ENCODE measurements at places on chromosomes 1 and 21.

DNA sequence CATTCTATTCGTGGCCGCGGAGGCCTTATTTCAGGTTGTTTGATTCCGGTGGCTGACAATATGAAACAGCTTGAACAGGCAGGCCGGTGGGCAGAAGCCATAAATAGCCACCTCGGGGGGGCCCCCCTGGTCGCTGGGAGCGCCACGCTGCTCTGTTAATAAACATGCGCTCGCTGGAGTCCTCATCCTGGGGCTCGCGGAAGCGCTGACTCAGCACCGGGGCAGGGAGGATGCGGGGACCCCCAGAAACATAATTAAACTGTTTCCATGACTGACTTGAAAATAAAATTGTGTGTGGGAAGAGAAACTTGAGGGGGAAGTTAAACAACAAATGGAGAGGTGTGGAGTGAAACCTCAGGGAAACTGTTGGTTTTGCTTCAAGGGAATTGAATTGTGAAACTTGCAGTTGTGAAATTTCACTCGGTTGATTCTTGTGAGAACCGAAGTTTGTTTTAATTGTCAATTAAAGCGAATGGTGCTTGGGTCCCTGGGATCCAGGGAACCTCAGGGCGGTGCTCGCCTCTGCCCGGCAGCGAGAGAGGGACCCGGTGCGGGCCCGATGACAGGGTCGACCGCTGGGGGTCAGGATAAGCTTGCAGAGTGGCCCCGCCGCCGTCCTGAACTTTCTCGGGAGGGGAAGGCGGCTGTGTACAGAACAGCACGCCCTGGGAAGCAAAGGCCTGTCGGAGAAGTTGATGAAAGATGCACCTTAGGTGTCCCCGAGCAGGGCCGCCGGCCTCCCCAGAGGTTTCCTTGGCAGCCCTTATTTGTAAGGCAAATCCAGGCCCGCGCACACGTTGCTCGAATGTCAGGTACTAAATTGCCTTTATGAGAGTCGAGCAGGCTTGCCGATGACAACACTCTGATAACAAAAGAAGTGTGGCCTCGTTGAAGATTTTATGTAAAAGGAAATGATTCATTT, 176.9 kb upstream of the LMO4 start:
- no peak for DNase-seq

DNA sequence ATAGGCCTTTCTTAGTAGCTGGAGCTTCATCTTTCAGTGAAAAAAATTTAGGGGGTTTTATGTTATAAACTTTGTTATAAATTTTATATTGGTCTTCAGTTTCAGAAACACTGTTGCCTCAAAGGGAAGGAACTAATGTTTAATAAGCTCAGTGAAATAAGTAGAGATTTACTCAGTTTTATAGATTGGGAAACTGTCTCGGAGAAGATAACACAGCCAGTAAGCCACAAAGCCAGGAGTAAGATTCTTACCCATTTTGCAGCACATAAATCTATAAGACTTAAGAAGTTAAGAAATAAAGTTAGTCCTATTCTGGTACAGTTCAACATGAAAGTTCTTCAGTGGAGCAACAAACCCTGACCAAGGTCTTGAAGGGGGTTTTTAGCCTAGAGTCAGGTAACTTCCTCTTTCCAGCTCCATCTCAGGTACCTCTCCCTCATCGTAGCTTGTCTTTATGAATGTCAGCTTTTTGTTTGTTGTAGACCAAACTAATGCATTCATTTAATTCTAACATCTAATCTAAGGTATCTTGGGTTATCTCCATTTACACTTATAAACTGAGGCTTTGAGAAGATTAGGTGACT, 3.3 kb downstream of the KPNA6 start:
- DNase-seq, result no peak

DNA sequence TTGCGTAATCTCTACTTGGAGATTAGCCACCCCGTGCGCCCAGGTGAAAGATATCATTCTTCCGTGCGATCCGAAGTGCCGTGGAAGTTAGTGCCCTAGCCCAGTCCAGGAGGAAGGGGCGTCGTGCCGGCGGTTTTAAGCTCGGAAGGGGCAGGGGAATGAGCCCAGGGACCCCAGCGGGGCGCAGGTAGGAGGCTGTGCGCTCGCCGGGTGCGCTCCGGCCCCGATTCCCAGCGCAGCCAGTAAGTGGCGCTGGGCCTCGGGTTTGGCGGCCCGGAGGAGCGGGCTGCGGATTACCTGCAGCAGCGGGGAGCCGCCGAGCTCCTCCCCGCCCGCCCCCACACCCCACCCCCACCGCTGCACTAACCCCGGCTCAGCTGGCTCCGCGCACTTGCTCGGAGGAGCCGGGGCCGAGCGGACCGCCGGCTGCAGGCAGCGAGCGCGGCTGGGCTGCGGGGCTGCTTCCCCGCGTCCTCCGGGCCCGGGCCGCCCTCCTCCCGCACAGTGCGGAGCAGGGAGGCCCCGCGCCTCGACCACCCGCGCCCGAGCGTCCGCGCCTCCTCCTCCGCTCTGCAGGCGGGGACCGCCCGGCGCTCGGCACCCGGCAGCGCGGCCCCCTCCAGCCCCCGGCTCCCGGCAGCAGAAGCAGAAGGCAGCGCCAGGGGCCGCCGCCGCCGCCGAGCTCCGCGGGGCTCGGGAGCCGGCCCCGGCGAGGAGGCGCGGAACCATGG, at the start of gene RYR2:
Gene RYR2 (plus strand): TSS at position 390 of the 731 bp plus-strand sequence. CDS start 338 bp downstream, at position 728.
- DNase-seq, result no peak

DNA sequence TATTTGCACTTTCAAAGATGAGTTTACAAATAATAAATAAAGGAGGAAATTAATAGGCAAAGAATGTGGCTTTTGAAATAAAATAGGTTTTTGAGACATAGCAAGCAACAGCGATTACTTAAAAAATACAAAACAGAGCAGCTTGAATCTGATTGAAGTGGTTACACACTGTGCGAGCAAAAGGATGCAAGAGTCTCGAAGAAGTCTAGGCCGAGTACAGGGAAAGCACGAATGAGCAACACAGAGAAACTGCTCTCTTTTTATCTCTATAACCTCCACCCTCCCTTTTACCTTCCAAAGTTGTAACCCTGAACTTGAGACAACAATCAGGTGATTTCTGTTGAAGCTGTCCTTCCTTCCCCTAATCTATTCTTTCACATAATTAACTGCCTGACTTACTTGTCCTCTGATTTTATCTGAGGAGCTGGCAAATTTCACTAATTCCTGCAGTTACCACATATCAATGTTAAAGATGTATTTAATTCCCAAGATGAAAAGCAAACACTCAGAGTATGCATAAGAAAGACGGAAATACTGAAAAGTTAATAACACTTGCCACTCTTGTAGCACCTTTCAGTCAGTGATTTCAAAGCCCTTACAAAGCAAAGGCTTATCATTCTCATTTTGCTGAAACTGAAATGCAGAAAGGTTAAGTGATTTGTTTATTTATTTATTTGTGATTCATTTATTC, 1030.1 kb downstream of the ADGRL2 start:
- DNase-seq, result no peak

GRCh38 chr1:233873666-233874065, 30.8 kb upstream of the SLC35F3 start:
- DNase-seq, result no peak

- no peak for DNase-seq
These were observed 918.2 kb upstream of the ADGRL2 start for GRCh38 chr1:80882553-80882952.

DNA sequence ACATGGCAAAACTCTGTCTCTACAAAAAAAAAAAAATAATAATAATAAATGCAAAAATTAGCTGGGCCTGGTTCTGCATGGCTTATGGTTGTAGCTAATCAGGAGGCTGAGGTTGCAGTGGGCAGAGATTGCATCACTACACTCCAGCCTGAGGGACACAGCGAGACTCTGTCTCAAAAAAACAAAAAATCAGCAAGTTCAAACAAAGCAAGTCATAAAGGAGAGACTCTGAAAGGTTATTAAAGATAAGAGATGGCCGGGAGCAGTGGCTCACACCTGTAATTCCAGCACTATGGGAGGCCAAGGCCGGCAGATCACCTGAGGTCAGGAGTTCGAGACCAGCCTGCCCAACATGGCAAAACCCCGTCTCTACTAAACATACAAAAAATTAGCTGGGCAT, 28.8 kb downstream of the COP1 start:
- DNase-seq, result no peak

DNA sequence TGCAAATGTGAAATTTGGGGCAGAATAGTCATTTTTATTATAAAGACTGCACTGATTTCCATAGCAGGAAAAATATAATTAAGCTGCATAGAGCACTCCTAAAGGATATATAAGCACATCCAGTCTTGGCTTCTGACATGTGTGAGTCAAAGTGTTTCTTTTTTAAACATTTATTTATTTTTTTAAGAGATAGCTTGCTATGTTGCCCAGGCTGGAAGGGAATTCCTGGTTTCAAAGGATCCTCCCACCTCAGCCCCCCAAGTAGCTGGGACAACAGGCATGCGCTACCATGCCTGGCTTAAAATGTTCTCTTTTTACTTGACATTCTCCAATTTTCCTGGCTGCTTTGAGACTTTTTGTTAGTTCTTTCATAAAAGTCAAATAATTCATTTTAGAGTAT, 126.1 kb downstream of the HMCN1 start:
- DNase-seq, result no peak

- DNase-seq, result no peak
These were observed 44.9 kb upstream of the FOXD3 start for GRCh38 chr1:63277195-63278192.

- DNase-seq, result no peak
These were observed 21.8 kb upstream of the DYNLT5 start for GRCh38 chr1:66730462-66730861.

DNA sequence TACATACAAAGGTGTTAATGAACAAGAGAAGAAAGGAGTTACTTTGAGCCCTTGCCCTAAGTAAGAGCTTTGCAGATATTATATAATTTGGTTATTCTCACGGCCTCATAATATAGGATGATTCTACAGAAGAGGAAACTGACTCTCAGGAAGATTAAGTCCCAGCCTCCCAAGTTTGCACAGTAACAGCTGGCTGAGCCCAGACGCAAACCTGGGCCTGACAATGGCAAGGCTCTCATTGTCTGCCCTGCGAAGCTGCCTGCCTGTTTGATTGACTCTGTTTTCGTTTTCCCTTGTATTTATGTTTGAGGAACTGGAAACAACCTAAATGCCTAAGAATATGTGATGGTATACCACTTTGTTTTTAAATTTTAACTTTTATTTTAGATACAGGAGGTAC, 76.2 kb upstream of the PGBD5 start:
- DNase-seq, result no peak

GRCh38 chr1:114387010-114387360, 124.0 kb downstream of the TRIM33 start:
- DNase-seq, result no peak

GRCh38 chr1:40594187-40594531, 62.7 kb downstream of the ZNF684 start:
- no peak for DNase-seq

DNA sequence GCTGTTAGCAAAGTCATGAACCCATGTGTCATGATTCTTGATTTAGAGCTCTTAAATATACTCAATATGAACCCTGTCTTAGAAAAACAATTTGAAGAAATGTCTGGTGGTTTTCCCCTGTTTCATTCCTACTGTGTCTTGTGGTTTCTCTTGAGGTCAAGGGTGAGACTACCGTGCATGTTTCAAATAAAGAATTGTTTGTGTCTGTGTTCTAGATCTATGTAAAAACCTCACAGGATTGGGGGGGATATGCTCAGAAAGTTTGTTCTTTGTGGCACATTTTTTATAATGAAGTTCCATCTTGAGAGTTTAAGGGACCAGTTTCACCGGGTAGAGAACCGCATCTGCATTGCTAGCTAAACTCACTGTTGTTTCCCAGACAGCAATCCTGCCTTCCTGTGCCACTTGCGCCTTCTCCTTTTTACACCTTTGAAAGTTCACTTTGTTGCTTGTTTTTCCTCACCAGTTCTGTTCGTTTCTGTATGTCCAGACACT, 30.9 kb upstream of the CACYBP start:
- DNase-seq, result no peak

- no peak for DNase-seq
These were observed 17.0 kb downstream of the TNFRSF25 start for GRCh38 chr1:6448749-6449631.

DNA sequence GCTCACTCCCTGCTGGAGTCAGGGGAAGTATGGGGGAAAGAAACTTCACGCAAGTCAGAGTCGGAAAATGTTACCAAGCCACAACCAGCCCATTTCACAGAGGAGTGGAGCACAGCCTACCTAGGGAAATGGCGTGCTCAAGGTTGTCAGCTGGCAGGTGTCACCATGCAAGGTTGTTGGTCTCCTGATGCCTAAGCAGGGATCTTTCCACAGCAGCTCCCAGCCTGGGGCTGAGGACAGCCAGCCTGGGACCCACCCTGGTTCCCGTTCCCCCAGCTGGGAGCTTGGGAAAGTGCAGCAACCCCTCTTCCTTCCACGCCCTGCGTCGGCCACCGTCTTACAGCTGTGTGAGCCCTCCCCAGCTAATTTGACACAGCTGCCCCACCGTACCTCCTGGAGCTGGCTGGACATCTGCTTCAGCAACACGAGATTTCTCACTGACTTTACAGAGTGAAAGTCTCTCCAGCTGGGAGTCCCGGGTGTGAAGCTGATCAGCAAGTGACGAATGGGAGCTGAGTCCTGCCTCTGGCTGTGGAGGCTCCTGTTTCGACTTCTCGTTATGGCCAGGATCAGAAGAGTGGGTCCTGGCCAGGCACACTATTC, 224.6 kb upstream of the RAB4A start:
- DNase-seq, result no peak

- no peak for DNase-seq
These were observed 13.2 kb upstream of the SLC45A3 start for GRCh38 chr1:205693421-205693991.

DNA sequence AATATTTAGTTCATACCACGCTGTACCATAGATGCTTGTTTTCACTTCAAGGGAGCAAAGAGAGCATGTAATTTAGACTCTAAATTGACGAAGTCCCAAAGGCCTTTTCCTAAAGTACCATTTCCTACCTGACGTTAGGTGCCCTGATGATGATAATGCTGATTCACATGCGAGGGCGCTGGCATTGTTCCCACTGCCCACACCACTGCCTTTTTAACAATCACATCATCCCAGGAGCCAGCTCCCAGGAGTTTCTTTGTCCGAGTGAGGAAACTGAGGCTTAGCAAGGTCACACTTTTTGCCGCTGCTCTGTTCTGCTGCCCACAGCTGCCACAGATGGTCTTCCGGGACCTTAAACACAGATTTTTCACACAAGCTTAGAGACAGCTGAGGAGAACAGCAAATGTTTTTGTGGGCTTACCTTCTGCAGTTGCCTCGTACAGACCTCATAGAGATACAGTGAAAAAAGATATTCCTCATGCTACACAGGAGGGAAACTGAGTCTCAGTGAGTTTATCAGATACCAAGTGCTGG, 69.4 kb downstream of the EVA1C start:
- DNase-seq, result no peak

GRCh38 chr1:40036574-40036973, 4.0 kb upstream of the CAP1 start:
- no peak for DNase-seq

- no peak for DNase-seq
These were observed 75.7 kb downstream of the AJAP1 start for GRCh38 chr1:4730078-4730477.

- DNase-seq, result no peak
These were observed 18.8 kb downstream of the TMPRSS15 start for GRCh38 chr21:18384771-18385170.

- no peak for DNase-seq
These were observed 3.4 kb upstream of the ZNF678 start for GRCh38 chr1:227559926-227560325.
